ENCODE measurements at places on chromosomes 12 and 14.

- DNase-seq: no peak
These were observed 30.5 kb downstream of the RAB35 start for GRCh38 chr12:120085920-120086645.

GRCh38 chr14:102969060-102969791 is 46.8 kb downstream of the AMN start:
- no peak for DNase-seq

DNA sequence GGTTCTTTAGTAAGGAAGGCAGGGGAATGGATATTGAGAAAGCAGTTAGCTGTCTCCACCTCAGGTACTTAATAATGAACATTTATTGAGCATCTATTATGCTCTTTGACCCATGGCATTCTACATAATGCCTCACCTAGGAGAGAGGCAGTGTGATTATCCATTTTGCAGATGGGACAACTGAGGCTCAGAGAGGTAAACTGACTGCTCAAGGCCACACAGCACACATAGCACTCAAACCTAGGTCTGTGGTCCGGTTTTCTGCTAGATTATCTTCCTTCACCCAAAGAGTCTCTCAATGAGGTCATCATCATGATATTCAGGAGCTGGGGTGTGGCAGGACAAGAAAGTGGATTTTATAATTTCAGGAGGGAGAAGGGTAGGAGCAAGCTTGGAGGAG is 199.1 kb upstream of the LHX5 start:
- no peak for DNase-seq

DNA sequence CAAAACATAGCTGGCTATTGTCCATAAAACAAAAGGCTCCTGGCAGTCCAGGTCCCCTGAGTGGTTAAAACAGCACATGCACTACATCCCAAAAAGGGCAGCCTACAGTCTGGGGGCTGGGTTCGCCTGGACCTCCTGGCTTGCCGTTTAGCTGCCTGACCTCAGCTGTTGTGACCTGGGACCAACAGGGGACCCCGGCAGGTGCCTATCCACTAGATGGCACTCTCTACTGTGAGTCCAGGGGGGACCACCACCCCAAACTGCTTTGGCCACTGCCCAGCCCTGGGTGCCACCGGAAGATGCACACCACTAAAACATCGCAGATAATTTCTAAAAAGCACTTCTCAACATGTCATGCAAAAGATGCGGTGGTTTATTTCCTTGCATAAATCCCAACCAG is 2.9 kb upstream of the RTL1 start:
- no peak for DNase-seq

- DNase-seq: no peak
These were observed 320.8 kb downstream of the ZFP36L1 start for GRCh38 chr14:68471964-68472508.

- no peak for DNase-seq
These were observed 76.7 kb upstream of the SLC8A3 start for GRCh38 chr14:70265422-70265821.

GRCh38 chr12:120962532-120963020 is 15.8 kb upstream of the HNF1A start:
- DNase-seq: peak; percentile 13

DNA sequence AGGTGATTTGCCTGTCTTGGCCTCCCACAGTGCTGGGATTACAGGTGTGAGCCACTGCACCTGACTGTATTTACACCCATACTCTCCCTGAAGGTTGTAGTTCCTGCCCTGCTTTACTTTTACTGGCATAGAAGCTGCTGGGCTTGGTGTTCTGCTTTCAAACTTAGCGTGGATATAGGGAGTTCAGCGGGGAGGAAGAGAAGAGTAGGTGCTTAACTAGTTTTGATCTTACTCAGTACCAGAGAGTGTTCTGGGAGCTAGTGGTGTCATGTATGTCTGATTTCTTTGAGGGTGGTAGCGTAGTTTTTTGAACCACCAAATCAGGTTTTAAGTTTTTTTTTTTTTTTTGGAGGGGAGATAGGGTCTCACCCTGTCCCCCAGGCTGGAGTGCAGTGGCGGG is 13.8 kb downstream of the RCOR1 start:
- DNase-seq: no peak

DNA sequence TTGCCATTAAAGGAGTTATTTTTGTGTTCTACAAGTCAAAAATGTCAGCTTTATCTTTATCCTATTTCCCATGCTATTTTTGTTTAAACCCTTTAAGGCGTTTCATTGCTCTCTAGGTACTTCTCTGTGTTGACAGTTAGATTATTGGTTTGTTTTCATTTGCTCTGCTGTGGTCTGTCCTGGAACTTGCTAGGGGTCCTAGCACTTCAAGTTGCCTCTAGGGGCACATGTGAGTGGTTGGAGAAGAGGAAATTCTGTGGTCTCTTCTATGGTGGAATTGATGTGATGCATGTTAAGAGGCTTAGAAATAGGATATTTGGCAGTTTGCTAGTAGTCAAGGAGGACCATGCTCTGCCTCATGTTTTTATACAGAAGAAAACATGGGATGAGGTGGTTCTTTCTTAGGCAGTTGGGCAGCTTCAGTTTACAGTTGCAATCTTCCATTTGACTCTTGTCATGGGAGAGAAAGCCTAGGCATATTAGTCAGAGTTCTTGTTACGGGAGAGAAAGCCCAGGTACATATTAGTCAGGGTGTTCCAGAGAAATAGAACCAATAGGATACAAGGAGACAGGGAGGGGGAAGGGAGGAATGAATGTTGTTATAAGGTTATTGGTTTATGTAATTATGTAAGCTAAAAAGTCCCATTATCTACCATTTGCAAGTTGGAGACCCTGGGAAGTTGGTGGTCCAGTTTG is 14.4 kb downstream of the TTLL5 start:
- no peak for DNase-seq

DNA sequence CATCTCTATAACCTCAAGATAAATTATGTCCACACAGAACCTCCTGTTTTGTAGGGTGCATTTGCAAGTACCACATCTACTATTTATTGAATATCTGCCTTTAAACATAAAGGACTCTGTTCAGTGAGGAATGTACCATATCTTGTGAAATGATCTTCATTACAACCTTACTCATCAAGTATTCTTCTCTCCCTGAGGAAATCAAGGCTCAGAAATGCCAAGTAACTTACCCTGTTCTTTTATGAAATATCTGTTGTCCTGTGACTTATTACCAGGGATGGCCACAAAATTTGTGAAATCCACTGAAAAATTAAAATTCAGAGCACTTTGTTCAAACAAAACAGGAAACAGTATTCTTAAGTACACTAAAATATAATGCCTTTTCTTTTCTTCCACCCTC is 366.7 kb downstream of the GALC start:
- DNase-seq: no peak

- DNase-seq: no peak
These were observed 193.8 kb downstream of the CHST11 start for GRCh38 chr12:104650541-104650940.
